ENCODE measurements at places on chromosomes 1 and 21. TPM values are rescaled to one million over a fixed set of nuclear protein-coding genes. Genes with fewer than 3 reads are reported as not detected.

LCE3E gene
- not detected for total RNA-seq

ZYG11A gene
- total RNA-seq, result 1.6 TPM

FLG2 gene
- total RNA-seq, result not detected

MX1 gene
- 1,365 TPM for total RNA-seq

GPATCH3 gene
- total RNA-seq, result 14.5 TPM

MTARC1 gene
- 0.59 TPM for total RNA-seq

RIPK4 gene
- 13.1 TPM for total RNA-seq

ZNF326 gene
- 4.5 TPM for total RNA-seq

CZIB gene
- total RNA-seq, result 47.0 TPM

FNDC10 gene
- 1.1 TPM for total RNA-seq

SPRR4 gene
- not detected for total RNA-seq

MAN1C1 gene
- total RNA-seq, result 4.4 TPM

DNM3 gene
- 3.1 TPM for total RNA-seq

IL12RB2 gene
- 0.30 TPM for total RNA-seq

CHI3L1 gene
- total RNA-seq, result not detected

LDLRAP1 gene
- 16.9 TPM for total RNA-seq

DCDC2B gene
- not detected for total RNA-seq

GJC2 gene
- total RNA-seq, result 0.17 TPM

LEFTY2 gene
- total RNA-seq, result not detected

GJB5 gene
- total RNA-seq, result not detected

MYBPH gene
- not detected for total RNA-seq

REN gene
- total RNA-seq, result 2.2 TPM

C1orf53 gene
- total RNA-seq, result 20.4 TPM

CFAP45 gene
- 0.20 TPM for total RNA-seq

CSMD2 gene
- 11.8 TPM for total RNA-seq

IL20 gene
- total RNA-seq, result not detected

HSF2BP gene
- total RNA-seq, result 4.7 TPM

OLFML3 gene
- total RNA-seq, result 5.2 TPM

MYOC gene
- not detected for total RNA-seq

PWP2 gene
- 6.4 TPM for total RNA-seq

SLC27A3 gene
- total RNA-seq, result 1.2 TPM

FCRL6 gene
- total RNA-seq, result not detected

ADAMTSL4 gene
- total RNA-seq, result 1.2 TPM

CLCA1 gene
- total RNA-seq, result not detected

PRMT6 gene
- 18.7 TPM for total RNA-seq

FAM76A gene
- 26.4 TPM for total RNA-seq

OR2T2 gene
- total RNA-seq, result not detected

AK5 gene
- total RNA-seq, result 5.6 TPM

Data from M059J (cell line).